ENCODE measurements at places on chromosomes 6 and 20.

DNA sequence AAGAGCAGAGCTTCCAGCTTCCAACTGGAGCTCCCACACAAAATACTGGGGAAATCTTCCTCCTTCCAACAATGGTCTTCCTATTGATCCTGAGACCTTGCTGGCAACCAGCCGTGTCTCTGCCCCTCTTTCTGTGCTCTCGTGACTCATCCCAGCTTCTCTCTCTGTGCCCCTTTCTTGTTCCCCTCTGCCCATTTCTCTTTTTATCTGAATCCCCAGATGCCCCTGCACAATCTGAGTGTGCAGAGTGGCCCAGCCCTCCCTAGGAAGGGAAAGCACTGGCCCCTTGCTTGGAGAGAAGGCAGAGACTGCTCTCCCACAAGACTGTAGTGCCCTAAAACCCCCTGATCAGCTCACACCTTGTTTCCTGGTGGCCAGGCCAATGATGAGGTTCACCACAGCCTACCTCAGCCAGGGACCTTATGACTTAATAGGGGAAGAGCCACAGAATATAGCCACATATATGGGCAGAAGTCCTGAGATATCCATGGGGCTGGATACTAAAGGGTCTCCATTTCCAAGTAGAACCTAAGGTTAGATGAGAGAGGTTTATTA, 23.1 kb upstream of the MAS1L start:
- DNase-seq: no peak

DNA sequence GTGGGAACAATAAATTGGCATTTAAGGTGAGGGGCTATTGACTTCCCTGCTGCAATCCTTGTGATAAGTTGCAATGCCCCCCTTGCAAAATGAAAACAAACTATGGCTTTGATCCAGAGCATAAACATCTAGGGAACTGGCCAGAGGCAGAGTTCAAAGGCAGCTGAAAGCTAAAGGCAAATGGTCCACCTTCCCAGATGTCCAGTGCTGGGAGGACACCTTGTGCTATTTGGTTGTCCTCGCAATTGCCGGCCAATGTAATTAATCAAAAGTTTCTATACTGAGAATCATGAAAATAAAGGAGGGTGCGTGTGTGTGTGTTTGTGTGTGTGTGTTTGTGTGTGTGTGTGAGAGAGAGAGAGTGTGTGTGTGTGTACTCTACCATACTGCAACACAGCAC, 337.4 kb downstream of the CBLN4 start:
- no peak for DNase-seq

GRCh38 chr20:745683-746301, 22.5 kb downstream of the SLC52A3 start:
- no peak for DNase-seq

GRCh38 chr6:159039885-159040258, 4.9 kb downstream of the TAGAP start:
- DNase-seq: no peak

DNA sequence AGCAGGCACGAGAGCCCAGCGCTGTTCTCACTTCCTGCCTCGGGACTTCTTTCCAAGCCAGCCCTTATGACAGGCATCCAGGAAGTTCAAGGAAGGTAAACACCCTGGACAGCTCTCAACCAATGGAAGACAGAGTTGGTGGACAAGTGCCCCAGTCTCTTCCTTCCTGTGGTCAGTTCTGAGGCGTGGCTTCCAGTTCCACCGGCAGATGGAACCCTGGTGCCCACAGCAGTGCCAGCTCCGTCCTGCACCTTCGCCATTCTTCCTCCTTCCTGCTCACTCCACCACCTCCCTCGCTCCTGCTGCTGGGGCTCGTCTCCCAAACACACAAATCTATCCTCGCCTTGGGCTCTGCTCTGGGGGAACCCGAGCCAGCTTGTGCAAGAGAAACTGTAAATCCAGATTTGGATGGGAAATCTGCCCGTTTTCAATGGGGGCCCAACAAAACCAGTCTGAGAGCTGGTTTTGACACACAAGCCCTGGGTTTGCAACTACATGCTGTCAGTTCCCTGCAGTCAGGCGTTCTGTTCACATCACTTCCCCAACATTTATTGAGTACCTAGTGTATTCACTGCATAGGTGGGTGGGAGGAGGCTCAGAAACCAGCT, 162.7 kb downstream of the GRM4 start:
- DNase-seq: no peak
